ENCODE measurements at places on chromosomes 2 and 18.

DNA sequence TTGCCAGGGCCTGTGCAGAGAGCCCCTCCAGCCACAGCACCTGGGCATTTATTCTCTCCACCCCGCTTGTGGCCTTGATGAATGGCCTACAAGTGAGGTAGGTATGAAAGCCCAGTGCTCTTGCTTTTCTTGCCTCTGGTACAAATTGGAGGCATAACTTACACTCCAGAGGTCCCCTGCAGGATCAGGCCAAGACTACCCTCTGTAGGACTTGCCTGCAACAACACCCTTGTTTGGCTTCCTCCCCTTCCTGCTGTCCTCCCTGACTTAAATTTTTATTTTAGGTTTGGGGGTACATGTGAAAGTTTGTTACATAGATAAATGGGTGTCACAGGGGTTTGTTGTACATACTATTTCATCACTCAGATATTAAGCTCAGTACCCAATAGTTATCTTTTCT lies 95.7 kb downstream of the CDC42EP3 start:
- no peak for DNase-seq

- no peak for DNase-seq
Measured at GRCh38 chr18:50331691-50332090, 43.2 kb upstream of the SKA1 start.

GRCh38 chr2:66872081-66872985 lies 437.4 kb downstream of the MEIS1 start:
- no peak for DNase-seq

DNA sequence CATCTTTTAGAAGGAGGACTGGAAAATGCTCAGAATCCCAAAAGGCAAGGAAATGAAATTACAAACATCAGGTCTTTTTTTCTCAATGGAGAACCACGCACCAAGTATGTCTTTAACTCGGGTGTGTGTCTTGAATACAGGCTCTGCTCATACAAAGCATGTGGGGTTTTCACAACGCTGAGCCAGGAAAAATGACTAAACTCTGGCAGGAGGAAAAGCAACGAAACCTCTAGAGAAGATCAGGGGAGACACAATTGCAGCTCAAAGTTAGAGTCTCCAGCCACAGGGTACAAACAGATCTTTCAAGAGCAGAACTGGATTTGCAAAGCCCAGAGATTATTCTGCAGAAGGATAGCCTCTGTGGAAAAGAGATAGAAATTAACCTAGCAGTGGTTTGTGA lies 42.8 kb upstream of the TPO start:
- DNase-seq, result no peak

DNA sequence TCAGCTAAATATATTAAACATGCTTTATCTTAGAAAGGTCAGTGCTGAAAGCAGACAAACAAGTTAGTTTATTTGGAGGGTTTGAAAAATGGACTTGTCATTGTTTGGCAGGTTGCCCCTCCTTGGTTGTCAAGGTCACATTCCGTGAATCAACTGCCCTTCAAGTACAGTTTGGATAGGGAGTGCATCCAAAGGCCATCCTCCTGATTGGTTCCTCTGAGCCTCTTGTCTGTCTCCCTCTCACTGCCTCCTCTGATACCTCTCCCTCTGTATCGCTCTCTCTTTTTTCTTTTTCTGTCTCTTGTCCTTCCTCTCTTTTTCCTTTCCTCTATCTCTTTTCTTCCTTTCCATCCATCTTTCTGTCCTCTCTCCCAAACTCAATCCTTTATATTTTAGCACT lies 5.4 kb downstream of the ITGAV start:
- DNase-seq, result no peak

DNA sequence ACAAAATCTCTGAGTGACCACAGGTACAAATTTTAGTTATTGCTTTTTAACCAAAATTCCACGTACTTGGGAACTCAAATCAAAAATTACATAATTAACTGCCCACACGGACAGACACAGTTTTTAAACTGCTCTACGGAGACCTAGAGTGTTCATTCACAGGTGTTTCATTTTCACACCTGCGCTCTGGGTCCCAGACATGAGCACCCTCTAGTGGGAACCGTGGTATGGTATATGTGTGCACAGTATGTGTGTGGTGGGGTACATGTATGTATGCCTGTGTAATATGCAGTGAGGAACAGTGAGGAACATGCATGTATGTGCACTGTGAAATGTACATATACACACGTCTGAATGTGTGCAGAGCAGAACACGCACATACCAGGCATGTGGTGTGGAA lies 65.0 kb downstream of the PPP4R1 start:
- no peak for DNase-seq

DNA sequence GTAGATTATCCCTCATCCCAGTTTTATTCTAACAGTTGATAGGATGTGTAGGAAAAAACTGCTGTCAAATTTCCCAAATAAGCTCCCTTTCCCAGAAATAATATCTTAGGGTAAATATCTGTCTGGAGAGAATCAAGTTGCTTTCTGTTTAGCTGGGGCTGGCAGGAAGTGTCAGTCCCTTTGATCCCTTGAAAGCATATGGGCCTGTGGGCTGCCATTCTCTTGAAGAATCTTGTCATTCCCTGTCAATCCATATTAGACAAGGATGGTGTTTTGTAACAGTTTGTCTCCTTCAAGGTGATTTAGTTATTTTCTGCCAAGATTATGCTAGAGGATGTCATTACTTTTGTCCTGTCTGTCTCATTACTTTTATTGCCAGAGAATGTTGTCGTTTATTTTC lies 37.1 kb upstream of the UBE2E3 start:
- no peak for DNase-seq

GRCh38 chr2:11990576-11990975 lies 244.1 kb downstream of the LPIN1 start:
- DNase-seq, result no peak

- no peak for DNase-seq
Measured at GRCh38 chr2:42233976-42234441, 64.9 kb downstream of the EML4 start.

- DNase-seq, result no peak
Measured at GRCh38 chr18:75057169-75057960, 151.6 kb downstream of the PTGR3 start.

DNA sequence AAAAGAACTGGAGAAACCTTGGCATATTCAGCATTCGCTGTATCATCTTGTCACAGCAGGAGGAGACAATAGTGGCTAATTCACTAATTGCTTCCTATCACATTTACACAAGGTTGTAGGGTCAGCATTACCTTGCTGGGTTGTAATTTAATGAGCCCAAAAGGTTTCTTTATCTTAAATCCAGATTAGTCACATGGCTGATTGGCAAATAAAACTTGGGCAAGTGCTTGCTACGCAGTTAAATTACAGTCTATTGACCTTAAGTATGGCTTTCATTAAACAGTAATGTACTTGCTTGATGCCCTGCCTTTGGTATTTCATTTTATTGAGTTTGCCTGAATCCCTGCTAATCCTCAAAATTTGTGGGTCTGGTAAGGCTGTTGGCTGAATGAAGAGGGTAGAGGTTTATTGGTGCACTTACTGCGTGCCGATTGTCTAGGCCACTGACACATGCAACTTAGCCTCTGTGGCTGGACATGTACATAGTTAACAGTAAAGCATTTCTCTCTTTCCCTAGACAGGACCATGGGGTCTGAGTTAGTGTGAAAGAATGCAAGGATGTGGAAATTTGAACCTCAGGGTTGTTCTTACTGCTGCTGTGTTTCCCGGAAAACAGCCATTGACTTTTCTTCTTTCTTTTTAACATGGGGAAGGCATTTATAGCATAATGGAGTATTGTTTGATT lies 34.3 kb downstream of the FMNL2 start:
- DNase-seq, result no peak

GRCh38 chr2:160408173-160408958 lies 85.2 kb downstream of the RBMS1 start:
- DNase-seq, result no peak

DNA sequence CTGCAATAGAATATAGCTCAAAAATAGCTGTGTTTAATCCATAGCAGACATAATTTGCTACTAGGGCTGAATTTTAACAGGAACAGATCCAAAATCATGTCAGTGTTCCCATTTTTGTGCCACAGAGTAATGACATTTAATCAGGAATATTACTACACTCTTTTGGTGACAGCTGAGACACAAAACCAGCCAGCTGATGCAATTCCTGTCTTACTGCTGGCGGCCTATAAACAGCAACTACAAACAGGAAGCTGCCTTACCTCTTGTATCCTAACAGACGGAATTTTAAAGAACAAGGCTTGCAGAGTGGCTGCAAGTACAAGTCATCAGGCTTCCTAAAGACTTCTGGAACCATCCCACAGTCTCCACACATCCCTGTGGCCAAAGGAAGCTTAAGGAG lies 218.1 kb downstream of the ZNF521 start:
- DNase-seq, result no peak

DNA sequence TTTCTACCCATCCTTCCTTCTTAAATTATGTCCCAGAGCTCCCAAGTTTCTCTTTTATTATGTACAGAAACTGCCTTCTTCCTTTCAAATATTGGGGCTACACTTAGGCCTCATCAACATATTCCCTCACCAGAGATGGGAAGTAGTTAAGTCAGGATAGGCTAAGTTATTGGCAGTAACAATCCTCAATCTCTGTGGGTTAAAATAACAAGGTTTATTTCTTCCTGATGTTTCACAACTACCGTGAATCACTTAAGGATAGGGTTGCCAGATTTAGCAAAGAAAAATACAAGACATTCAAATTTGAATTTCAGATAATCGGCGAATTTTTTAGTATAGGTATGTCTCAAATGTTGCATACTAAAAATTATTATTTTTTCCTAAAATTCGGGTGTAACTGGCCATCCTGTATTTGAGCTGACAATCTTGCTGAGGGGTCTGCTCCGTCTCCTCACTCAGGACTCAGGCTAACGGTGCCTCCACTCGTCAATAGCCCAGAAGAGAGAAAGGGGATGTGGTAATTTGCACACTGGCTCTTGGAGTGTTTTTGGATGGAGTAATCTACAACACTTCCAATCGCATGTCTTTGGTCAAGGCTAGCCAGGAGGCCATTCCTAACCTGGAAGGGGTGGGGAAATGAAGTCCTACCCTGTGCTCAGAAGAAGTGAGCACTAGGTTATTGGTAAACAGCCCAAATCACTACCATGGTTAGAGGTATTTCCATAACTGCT lies 91.7 kb downstream of the ACTR3 start:
- no peak for DNase-seq

- no peak for DNase-seq
Measured at GRCh38 chr2:178449700-178450523, 1.1 kb downstream of the PRKRA start.

- no peak for DNase-seq
Measured at GRCh38 chr2:240132651-240132980, 3.5 kb downstream of the COPS9 start.

- DNase-seq, result peak; percentile 60
Measured at GRCh38 chr18:26103579-26103978, 13.2 kb upstream of the SS18 start.

DNA sequence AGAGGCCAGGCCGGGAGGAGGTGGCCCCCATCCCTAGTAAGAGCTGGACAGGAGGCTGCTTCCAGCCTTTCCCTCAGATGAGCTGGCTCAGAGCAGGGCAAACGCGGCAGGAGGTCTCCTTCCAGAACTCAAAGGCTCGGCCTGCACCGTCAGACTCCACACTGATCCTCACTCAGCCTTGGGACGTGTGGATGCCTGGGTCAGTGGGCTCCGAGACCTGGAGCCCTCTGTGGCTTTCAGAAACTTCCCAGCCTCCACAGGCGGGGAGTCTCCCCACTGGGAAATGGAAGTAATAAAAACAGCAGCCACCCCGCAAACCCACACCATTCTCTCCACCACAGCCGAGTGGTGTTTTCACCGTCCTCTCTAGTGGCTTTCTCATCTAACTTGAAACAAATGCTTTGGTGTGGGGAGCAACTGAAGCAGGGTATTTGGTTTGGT lies 54.3 kb downstream of the INPP5D start:
- no peak for DNase-seq

GRCh38 chr2:9143264-9143815 lies 63.3 kb upstream of the ASAP2 start:
- DNase-seq, result no peak

DNA sequence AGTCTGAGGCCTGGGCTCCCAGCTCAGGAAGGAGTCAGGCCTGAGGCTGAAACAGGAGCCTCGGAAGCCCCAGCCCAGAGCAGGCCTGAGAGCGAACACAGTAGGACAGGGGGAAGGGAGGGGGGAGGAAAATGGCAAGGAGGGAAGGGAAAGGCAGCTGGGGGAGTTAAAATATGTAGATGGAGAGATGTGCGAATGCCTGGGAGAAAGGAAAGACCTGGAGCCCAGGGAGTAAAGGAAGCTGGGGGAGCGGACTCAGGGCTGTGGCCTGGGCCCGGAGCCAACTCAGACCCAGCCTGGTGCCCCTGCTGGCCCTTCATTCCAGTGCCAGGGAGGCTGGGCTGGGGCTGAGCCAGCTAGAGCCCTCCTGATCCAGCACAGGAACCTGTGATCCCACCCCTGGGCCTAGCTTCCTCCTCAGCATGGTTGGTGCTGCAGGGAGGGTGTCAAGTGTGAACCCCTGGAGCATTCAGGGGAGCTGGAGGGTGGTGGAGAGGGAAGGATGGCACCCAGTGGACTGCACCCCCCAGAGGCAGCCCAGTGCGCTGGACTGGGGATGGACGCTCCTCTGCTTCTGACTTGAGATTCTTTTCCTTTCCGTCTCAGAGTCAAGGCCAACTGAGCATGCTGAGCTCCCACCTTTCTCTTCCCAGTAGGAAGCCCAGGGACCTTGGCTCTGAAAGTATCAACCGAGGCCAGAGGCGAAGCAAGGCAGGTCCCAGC lies 46.3 kb downstream of the EMX1 start:
- no peak for DNase-seq

GRCh38 chr18:42275949-42276730 lies 321.1 kb downstream of the PIK3C3 start:
- no peak for DNase-seq

GRCh38 chr2:15619076-15619475 lies 27.4 kb downstream of the DDX1 start:
- DNase-seq, result no peak

DNA sequence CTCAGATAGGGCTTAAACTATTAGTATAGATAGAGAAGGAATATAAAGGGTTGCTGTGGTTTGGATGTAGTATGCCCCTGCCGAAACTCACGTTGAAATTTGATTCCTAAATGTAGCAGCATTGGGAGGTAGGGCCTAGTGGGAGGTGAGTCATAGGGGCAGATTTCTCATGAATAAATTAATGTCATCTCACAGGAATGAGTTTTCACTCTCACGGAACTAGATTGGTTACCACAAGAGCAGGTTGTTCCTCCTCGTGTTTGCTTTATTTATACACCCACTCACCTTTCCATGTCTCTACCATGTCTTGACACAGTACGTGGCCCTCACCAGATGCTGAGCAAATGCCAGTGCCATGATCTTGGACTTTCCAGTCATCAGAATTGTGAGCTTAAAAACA lies 218.2 kb downstream of the RBM43 start:
- no peak for DNase-seq
